ENCODE measurements at places on chromosomes 13 and 19. TPM values are rescaled to one million over a fixed set of nuclear protein-coding genes. Genes with fewer than 3 reads are reported as not detected.

Gene ERICH4
- total RNA-seq: not detected

Gene LHB
- total RNA-seq: 0.44 TPM

Gene PSG2
- total RNA-seq: not detected

Gene MEX3D
- 26.2 TPM for total RNA-seq
